ENCODE measurements at places on chromosomes 2 and 18.
A peak's percentile ranks its signal among the peaks of the same experiment; 100 is the strongest.

DNA sequence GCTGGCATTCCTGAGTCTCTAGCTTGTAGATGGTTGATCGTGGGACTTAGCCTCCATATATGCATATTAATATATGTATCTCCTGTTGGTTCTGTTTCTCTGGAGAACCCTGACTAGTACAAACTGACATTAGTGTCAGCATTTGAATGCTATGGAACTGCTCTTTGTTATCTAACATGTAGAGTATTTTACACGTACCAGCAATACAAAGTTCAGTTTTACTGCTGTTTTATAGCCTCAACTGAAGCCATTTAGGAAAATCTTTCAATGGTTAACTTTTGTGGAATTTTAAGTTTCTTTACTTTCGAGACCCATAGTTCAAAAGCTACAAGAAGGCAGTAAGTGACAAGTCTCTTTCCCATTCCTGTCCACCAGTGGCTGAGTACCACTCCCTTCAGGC lies 418.4 kb downstream of the NUP35 start:
- no peak for DNase-seq

DNA sequence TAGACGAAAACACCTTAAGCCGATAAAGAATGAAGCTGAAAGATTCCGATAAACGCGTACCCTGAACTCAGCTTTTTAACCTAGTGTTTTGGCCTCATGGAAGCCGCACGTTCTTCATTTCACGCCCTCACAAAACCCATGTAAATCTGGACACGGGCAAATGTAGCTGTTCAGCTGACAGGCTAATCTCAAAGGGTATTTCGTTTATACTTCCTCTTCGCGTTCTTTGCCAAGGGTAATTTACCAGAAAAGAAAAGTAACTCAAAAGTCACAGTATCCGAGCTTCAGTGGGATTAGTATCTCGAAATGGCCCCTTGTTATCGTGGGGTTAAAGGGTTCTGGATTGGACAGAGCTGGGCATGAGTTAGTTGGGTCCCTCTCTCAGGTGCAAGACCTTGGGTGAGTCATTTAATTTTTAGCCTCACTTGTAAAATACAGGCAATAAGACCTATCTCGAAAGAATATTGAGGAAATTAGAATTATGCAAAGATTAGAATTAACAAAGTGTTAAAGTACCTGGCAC lies 22.0 kb upstream of the STPG4 start:
- DNase-seq, result no peak

- DNase-seq, result no peak
These were observed 56.1 kb downstream of the CIB4 start for GRCh38 chr2:26585100-26585499.

- DNase-seq, result no peak
These were observed 247.3 kb upstream of the SP5 start for GRCh38 chr2:170467568-170468422.

DNA sequence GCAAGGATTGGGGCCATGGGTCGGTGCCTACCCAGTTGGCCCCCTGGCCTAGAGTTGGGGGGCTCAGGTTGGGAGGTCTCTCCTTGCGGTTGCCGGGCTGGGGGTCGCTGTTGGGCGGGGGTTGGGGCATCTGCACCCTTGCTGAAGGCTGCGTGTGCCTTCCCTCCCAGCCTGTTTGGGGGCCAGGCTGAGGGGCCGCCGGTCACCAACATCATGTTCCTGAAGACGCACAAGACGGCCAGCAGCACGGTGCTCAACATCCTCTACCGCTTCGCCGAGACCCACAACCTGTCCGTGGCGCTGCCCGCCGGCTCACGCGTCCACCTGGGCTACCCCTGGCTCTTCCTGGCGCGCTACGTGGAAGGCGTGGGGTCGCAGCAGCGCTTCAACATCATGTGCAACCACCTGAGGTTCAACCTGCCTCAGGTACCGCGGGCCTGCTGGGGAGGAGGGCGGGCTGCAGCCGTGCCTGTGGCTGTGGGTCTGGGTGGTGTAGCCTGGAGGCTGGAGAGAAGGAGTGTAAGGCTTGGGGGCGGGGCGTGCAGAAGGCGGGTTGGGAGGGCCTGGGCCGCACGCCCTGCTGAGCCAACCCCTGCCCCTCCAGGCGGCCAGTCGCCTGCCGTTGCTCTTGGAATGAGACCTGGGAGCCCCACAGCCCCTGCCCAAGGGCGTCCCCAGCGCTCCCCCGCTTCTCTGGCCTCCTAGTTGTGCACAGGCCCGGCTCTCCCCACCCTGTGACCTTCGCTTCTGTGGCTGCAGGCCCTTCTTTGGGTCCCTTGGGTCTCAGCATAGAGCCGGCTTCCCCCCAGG lies 7.2 kb upstream of the NEU4 start:
- DNase-seq, result no peak

DNA sequence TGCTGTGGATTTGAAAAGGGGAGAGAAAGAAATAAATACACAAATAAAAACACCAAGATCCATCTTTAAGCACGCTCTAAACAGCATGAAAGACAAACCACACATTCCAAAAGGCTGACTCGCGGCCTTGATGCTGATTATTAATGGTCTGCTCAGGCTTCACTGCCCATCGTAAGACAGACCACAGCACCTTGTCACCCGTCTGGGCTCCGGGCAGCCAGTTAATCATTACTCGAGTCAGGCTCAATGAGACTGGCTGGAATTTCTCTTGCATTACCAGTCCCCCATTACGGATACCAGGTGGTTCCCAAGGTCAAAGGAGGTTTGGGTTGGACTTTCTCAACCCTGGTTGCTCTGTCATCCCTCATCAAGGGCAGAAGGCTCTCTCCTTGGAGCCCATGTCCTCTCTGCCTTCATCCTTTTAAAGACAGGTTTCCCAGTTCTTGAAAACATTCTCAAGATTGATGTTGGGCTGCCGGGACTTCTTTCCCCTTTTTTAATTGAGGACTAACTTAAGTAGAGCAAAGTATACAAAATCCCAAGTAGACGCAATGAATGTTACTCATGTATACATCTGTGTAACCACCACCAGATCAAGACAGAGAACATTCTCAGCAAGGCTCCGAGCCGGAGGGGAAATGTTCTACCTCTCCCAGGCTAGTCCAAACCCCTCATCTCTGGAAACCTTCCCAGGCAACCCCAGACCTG lies 8.1 kb downstream of the SMAD7 start:
- DNase-seq, result peak; percentile 90

- DNase-seq, result no peak
These were observed 10.4 kb downstream of the UBE2E3 start for GRCh38 chr2:180990794-180991193.

DNA sequence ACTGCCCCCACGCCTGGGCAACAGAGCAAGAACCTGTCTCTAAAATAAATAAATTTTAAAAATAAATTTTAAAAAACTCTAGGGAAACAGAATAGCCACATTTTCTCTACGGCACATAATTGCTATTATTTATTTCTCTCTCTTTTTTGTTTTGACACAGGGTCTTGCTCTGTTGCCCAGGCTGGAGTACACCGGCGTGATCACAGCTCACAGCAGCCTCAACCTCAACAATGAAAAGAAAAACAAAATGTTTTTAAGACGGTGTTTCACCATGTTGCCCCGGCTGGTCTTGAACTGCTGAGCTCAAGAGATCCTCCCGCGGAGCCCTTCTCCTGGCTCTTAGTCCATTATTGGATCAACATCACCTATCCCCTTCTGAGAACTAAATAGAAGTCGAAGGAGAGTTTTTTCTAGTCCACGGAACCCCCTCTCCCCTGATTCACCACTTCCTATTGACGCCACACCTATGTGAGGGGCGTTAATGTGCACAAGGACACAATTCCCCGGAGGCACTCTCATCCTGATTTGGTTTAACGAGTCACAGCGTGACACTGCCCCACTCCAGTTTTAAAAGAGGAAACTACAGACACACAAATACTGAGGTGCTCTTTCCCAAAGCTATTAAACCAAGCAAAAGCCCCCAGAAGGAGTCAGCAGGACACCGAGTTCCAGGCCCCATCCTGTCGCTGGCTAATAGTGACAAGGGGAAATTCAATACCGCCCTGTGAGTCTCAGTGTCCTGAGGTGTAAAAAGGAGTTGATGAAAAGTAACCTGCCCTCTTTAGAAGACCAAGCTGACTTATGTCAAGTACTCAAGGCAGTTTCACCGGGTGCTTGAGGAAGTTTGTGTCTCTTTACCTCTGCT lies 1.1 kb downstream of the NPC1 start:
- peak; percentile 51 for DNase-seq

- no peak for DNase-seq
These were observed 29.8 kb downstream of the STARD6 start for GRCh38 chr18:54327818-54328217.

- DNase-seq, result no peak
These were observed 621.7 kb upstream of the ACVR2A start for GRCh38 chr2:147223119-147223518.

- peak; percentile 11 for DNase-seq
These were observed 6.4 kb upstream of the XDH start for GRCh38 chr2:31420936-31421335.

DNA sequence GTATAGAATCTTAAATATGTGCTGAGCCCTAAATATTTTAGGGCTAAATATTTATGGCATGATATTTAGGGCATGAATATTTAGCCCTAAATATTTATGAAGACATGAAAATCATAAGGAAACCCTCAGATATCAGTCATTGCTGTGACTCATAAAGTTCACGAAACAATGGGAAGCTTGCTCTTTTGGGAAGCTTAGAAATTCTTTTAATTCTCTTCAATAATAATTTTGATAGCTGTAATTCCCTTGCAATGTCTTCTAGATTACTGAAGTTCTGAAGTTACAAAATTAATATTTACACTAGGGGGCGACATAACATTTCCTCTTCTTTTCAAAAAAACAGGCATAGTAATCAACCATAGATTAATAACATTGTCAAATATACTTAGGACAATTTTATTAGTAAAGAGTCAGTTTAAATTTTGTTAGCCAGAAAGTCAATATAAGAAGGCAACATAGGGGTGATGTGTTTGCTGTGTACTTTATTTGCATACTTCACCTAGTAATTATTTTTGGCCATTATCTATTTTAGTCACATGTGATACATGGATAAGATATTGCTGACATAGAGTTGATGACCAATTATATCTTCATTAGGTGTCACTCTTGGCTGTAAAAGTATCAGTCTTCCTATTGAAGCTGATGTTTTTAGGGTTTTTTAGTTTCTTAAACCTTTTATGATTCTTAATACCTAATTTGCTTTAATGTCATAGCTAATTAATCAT lies 13.2 kb downstream of the ZNF804A start:
- peak; percentile 75 for DNase-seq

GRCh38 chr2:46852124-46852523 lies 63.5 kb downstream of the MCFD2 start:
- no peak for DNase-seq

GRCh38 chr2:234425639-234426603 lies 71.0 kb downstream of the ARL4C start:
- no peak for DNase-seq

DNA sequence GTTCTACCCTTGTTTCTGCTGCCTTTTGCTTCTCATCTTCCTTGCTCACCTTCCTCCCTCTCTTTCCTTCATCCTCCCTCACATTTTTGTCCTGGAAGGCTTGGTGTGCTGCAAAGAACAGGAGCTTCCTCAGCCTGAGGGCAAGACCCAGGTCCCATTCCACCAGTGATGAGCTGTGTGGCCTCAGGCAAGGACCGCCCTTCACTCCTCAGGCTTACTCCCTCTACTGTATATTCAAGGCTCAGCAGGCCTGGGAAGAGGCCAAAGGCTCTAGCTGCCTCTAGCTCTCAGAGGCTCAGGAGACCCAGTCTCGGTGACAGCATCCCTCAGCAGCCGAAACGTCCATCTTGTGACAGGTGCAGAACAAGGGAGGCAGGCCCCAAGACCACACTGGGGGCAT lies 97.5 kb downstream of the MRO start:
- no peak for DNase-seq

- peak; percentile 53 for DNase-seq
These were observed 155.8 kb downstream of the COL6A3 start for GRCh38 chr2:237258116-237258515.

DNA sequence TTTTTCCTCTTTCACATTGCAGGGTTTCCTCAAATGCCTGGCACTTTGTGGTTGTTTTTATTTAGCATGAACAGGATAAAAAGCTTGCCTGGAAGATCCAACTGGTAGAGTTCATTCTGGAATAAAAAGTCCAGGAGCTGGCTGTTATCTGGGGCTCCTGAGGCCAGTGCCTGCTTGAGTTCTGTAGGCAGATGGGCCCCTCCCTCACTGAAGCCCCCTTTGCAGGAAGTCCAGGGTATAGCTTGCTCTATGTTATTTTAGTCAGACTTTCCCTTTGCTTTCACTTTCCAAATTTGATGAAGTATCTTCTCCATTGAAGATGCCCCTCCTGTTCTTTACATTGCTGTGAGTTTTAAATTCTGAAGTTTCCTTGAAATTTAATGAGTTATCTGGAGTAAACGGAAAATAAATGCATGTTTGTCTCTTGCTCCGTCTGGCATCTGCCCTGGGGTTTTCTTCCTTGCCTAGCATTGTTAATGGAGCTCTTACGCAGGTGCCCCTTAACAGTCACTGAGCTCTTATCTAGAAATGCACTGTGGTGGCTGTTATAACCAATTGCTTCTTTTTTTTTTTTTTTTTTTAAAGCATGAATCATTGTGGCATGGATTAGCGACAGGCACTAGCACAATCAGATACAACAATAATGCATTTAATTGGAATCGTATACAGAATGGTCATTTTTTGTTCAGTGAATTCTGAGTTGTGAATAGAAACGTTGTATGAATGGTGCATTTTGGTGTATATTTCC lies 27.0 kb upstream of the LPIN1 start:
- DNase-seq, result no peak

DNA sequence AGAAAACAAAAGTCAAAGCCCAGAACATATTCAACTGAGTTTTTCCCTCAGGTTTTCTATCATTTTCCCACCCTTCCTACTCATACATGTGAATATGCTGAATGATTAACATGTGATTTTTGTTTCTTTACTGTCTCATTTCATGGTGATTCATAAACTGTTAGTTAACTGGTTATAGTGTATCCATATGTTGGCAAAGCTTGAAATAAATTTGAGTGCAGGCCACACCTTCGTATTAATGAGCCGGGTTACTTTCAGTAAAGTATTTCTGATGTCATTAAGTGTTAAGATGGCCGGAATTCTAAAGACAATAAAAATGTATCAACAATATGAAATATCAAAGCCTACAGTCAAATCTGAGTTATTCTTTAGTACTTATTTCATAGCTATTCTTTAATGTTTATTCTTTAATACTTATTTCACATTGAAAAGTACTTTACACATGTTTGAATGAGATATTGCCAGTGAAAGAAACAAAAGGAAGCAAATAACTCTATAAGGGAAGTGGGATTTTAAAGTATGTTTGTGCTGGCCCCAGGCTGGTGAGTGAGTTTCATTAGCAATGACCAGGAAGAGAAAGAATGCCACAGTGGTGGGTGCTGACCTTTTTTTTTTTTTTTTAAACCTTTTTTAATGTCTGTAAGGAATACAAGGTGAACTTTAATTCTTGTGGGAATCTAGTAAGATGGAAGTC lies 178.6 kb downstream of the NEDD4L start:
- DNase-seq, result peak; percentile 53

GRCh38 chr2:200306196-200306930 lies at the start of gene SPATS2L:
TSS of gene SPATS2L (plus strand) at chr2:200306693. CDS start at chr2:200389245, 82,552 bp downstream.
- DNase-seq, result peak; percentile 91
